ENCODE measurements at places on chromosomes 3 and 15.
A peak's percentile ranks its signal among the peaks of the same experiment; 100 is the strongest.

- DNase-seq, result no peak
Measured at GRCh38 chr3:157070678-157070999, 89.3 kb downstream of the CCNL1 start.

GRCh38 chr15:71728881-71729280, 81.5 kb upstream of the NR2E3 start:
- DNase-seq, result no peak

- DNase-seq, result no peak
Measured at GRCh38 chr3:73490453-73491286, 134.1 kb downstream of the PDZRN3 start.

DNA sequence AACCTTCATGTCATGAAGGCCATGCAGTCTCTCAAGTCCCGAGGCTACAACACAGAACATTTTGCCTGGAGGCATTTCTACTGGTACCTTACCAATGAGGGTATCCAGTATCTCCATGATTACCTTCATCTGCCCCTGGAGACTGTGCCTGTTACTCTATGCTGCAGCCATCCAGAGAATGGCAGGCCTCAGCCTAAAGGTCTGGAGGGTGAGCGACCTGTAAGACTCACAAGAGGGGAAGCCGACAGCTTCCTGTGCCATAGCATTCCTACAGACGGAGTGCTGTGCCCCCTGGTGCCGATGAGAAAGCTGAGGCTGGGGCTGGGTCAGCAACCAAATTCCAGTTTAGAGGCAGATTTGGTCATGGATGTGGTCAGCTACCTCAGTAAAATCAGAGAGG, 51.3 kb upstream of the CADPS start:
- DNase-seq, result no peak

DNA sequence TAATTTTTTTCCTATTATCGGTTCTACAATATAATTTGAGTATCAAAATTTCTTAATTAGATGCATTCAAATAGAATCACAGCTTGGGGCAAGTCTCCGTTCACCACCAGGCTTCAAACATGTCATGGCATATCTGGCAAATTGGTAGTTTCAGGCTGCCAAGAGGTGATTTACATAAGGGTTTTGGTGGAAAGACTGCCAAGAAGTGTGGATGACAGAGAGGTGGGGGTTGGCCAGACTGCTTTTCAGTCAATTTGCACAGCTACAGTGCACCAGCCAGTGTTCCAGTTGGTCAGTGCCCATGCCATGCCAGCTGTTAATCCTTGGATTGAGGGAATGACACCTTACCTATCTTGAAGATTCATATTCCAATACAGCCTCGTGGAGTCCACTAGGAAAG, 8.4 kb upstream of the GSK3B start:
- DNase-seq, result peak; percentile 70

DNA sequence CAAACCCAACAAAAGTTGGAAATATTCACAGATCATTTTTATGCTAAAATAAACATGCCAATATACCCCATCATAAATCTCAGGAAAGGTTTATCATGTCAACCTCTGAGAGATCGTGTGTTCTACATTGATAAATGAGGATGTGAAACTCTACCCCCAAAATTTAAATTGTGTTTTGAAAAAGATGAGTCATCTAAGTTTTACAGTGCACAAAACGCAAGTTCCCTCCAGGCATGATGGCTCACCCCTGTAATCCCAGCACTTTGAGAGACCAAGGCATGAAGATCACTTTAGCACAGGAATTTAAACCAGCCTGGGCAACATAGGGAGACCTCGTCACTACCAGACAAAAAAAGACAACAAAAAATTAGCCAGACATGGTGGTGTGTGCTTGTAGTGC, 1487.0 kb upstream of the GBE1 start:
- no peak for DNase-seq

- no peak for DNase-seq
Measured at GRCh38 chr3:27861046-27862036, 139.2 kb upstream of the EOMES start.

- no peak for DNase-seq
Measured at GRCh38 chr15:83209333-83209732, 1.7 kb upstream of the HDGFL3 start.

DNA sequence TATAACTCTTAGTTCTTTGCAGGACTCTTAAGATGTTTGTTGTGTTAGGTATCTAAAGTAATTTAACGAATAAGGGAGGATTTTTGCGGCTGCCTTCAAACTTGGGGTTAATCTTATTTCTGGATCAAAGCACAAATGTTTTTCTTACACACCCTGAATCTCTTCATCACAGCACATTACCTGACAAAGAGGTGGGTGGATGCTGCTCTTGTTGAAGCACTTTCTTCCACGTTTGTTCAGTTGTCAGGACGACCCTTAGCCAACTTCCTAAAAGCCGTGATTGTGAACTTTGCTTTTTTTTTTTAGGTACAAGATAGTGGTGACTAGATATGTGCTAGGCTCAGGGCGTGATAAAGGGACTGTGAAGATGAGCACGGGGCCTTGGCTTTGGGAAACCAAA, 36.0 kb downstream of the YEATS2 start:
- no peak for DNase-seq

- DNase-seq, result no peak
Measured at GRCh38 chr15:80478075-80478474, 73.9 kb downstream of the ARNT2 start.

DNA sequence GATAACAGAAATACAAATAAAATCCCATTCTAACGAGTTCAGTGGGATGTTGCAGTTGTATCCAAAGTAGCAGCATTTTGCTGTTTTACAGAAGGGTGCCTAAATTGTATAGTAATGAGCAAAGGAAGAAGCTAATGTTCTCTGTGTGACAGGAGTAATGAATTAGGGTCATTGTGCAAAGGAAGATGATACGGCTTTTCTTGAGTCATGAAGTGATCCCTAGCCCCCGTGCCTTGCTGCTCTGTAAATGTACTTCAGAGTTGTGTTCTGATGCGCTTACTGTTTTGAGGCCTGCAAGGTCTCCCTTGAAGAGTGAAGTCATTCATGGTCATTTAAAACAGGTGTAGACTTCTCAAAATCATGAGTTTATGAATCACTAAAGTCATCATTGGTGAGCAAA, 37.9 kb downstream of the ATP1B3 start:
- DNase-seq, result no peak

- DNase-seq, result no peak
Measured at GRCh38 chr3:196412704-196413103, 19.5 kb downstream of the UBXN7 start.

DNA sequence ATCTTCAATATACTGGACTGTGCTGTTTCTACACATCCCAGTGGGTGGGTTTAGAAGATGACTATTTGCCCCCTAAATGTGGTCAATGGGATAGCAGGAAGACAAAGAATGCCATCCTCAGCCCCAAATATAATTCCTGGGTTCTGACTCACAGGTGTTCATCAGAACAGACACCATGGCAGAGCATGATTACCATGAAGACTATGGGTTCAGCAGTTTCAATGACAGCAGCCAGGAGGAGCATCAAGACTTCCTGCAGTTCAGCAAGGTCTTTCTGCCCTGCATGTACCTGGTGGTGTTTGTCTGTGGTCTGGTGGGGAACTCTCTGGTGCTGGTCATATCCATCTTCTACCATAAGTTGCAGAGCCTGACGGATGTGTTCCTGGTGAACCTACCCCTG, 3.0 kb downstream of the CXCR6 start:
- no peak for DNase-seq

DNA sequence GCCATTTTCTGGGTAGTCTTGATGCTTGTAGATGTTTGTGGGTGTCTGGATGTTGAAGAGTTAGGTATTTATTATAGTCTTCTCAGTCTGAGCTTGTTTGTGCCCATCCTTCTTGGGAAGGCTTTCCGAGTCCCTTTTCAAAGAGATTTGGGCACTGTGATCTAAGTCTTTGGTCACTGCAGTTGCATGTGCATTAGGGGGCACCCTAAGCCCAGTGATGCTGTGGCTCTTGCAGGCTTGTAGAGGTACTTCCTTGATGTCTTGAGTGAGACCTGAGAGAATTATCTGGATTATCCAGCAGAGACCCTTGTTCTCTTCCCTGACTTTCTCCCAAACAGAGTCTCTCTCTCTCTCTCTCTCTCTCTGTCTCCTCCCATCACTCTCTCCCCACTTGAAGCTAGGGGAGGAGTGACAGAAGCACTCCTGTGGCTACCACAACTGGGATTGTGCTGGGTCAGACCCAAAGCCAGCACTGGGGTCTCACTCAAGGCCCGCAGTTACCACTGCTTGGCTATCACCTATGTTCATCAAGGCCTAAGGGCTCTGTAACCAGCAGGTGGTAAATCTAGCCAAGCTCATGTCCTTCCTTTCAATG, 68.5 kb downstream of the TMCO5A start:
- no peak for DNase-seq

DNA sequence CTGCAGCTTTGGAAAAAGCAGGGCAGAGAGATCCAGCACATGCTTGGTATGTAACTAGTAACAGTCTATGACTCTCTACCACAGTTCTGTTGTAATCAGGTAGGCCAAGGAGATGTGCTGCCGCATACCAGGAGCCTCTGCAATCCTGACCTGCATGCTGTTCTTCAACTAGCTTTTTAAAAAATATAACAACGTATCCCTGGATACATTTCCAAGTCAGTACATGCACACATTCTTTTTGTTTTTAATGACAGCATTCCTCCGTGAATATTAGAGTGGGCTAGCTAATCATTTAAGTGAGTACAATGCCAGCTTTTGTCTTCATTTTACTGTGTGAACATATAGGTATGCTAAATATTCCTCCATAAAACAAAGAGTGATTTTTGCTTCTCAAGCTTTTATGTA, 437.8 kb downstream of the RBMS3 start:
- DNase-seq, result no peak

DNA sequence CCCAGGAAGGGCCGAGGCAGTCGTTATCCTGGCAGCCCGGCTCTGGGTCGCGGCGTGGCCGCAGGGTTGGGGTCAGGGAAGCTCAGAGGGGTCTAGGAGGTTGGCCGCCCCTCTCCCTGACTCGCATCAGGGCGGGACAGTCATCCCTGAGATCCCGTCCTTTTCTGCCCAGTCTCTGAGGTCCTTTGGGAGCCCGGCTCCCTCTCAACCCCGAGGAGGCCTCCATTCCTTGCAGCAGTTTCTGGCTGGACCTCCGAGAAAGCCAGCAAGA, 495 bp downstream of the HYAL2 start:
- DNase-seq, result no peak

DNA sequence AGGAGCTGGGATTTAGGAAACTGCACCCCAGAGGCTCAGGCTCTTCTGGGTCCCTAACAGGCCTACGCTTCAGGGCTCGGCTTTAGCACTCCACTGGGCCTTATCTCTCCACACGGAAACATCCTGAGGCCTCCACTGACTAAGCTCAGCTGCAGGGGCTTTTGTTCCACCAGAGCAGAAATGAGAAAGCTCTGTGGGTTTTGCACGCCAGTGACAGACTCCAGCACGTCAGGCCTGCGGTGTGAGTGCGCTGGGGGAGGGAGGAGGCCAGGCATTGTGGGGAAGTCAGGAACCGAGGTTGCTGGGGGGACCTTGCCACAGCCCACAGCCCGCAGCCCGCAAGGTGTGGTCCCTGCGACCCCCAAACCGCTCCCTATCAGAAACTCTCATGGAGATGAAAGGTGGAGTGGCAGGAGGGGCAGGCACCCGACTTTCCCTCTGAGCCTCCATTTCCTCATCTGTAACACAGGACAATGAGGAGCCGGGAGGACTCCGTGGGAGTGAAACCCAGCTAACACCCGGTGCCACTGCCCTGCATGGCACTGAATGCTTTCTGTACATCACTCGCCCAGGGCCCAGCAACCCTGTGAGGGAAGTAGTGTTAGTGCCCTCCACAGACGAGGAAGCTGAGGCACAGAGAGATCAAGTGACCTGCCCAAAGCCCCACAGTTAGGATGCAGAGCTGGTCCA, 106.5 kb downstream of the TPRA1 start:
- no peak for DNase-seq

- no peak for DNase-seq
Measured at GRCh38 chr3:67832817-67833216, 178.4 kb upstream of the SUCLG2 start.

GRCh38 chr3:139994891-139995290, 59.9 kb downstream of the CLSTN2 start:
- no peak for DNase-seq

- no peak for DNase-seq
Measured at GRCh38 chr15:81491414-81492096, 117.5 kb upstream of the TMC3 start.

DNA sequence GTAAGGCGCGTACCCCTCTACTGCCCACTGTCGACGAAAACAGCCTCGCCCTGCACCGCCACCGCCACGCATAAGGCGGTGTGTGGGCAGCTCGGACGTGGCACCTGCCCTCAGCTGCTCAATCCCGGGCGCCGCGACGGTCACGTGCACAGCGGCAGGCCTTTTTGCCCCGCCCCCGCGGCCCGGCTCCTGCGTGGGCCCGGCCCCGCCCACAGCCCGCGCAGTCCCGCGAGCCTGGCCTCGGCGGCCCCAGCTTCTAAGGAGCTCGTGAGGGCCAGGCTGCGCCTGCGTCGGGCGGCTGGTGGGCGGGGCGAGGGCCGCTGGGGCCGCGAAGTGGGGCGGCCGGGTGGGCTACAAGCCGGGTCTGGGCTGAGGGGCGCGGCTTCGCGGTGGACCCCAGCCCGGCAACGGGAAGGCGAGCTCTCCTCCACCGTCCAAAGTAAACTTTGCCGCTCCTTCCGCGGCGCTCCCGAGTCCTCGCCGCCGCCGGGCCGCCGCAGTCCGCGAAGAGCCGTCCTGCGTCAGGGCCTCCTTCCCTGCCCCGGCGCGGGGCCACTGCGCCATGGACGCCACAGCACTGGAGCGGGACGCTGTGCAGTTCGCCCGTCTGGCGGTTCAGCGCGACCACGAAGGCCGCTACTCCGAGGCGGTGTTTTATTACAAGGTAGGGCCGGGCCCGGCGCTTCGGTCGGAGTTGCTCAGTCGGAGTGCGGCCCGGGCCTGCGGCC, at the start of gene CAPN7:
Gene CAPN7, plus strand, starts transcription at position 313 of the 728 bp plus-strand sequence. Its CDS starts 250 bp downstream, at position 563.
- no peak for DNase-seq

DNA sequence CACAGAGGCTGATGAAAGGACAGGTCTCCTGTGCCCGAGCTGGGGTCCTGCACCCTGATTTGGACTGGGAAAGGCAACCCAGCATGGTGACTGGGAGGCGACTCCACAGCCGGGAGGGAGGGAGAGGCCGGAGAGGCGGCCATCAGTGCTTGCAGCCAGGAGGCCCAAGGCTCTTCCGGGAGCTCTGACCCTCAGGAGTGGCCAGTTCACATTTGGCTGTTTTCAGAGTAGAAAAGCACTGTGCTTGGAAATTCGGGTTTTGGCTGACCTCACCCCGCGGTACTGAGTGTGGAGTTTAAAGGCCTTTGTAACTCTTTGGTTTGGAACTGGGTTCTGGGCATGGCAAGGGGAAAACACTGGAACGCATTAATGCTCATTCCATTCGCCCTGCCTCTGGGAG, 31.9 kb downstream of the SMAD6 start:
- DNase-seq, result no peak

DNA sequence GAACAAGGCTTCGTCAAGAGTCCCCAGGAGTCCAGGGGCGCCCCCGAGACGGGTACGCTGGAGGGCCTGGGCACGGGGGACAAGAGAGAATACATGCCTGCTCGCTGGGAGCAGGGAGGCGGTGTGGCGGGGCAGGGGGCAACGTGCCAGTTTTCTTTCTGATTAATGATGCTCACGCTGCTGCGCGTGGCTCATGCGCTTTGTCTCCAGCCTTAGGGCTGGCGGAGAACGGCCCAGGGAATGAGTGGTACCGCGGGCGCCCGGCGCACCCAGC, 408 bp upstream of the ARPP21 start:
- DNase-seq, result no peak
